ENCODE measurements at places on chromosomes 2 and 18.

- DNase-seq = no peak
These were observed 7.6 kb upstream of the DSG2 start for GRCh38 chr18:31490387-31490786.

DNA sequence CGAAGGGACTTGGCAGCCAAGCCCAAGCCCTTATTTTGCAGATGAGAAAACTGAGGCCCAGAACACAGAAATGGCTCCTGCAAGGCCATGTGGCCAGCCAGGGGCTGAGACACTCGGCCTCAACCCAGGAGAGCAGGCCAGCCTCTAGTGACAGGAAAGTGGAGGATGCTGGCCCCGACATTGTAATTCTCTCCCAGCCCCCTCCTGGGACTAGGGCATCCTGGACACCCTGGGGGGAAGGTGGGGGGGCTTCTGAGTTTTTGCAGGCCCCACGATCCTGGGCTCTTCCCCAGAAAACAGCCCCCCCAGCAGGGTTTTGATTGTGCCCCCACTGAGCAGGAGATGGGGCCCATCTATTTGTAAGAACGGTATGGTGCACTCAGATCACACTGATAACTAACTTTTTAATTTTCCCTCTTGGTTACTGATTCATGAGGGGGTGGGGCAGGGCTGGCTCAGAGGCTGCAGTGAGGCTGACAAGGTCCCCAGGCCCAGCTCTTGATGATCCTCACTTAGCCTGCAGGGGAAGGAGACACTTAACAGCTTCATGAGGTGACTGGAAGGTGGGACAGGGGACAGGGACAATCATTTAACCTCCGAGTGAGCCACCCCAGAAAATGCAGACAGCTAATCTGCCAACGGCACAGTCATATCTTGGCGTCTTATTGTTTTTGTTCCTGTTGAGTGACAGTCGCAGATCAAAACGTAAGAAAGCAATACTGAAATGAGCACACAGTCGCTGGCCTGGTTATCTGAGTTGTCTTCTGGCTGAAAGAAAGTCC is 18.9 kb downstream of the SMAD7 start:
- DNase-seq = no peak

DNA sequence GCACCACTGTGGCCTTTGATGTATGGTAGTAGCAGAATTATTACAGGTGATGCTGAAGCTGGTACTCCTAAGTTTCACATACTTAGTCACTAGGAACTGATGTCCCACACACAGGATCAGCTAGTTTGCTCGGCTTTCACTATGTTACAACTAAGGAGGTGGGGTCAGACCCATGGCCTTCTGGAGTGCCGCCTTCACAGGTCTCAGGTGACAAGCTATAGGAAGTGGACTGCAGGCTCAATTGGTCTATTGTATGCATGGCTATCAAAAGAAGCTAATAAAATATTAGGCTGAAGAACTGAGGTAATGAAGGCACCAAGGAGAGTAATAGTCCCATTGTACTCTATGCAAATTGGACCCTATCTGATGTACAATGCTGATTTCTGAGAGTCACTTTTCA is 170.6 kb downstream of the DLGAP1 start:
- no peak for DNase-seq

DNA sequence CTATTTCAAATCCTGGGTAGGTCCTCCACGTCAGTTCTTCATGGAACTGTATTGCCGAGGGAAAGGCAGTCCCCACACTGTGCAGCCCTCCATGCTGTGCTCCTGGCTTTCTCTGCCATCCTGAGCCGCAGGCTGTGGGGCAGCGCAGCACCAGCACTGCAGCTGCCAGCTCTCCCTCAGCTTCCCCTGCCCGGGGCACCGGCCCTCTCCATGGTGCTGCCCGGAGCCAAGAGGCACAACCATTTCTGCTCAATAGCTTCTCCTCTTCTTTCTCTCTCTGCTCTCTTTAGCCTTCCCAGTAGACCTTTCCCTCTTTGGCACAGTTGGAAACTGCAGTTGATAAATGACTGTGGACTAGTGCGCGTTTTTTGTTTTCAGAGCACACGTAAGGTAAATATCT is 12.1 kb downstream of the ANKRD23 start:
- DNase-seq = no peak

DNA sequence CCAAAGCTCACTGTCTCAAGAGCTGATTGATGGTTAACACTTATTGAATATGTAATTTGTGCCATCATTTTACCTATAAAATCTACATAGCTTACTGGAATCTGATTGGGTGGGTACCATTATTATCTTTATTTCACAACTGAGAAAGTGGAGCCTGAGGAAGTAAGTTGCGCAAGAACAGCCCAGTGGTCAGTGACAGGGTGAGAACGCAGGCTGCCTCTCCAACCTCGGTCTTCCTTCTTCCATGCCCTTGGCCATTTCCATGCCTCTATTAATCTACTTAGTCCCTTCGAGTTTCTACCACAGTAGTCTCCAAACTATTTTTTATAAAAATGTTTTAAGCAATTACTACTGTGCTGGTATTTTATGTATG is 390.9 kb upstream of the VWC2L start:
- DNase-seq = no peak

DNA sequence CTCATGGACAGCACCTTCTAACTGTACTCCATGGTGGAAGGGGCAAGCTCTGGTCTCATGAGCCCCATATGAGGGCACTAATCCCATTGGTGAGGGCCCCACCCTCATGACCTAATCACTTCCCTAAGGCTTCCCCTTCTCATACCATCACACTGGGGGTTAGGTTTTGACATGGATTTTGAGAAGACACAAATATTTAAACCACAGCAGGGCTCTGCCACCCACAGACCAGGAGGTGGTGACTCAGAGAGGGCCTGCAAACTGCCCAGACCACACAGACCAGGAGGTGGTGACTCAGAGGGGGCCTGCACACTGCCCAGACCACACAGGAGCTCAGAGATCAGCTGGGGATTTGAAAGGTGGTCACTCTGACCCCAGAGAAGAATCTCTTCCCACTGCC is 222.0 kb downstream of the KLHL29 start:
- DNase-seq = no peak

GRCh38 chr2:144546933-144547332 is 27.0 kb upstream of the ZEB2 start:
- DNase-seq = no peak

DNA sequence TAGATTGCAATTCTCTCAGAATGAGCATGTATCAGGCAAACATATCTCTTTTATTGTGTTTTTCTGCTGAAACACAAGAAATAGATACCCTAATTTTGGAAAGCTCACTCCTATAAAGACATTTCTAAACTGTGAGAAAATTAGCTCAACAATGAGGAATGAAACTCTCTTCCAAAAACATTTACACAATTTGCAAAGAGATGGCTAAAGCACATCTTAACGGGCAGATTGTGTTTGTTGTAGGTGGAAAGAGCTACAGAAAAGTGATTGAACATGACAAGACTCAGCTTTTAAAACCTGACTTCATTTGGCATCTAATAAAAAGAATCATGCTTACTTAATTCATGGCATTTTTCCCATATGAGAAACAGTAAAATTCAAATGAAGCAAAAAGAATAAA is 175.0 kb upstream of the SLC39A10 start:
- DNase-seq = no peak

DNA sequence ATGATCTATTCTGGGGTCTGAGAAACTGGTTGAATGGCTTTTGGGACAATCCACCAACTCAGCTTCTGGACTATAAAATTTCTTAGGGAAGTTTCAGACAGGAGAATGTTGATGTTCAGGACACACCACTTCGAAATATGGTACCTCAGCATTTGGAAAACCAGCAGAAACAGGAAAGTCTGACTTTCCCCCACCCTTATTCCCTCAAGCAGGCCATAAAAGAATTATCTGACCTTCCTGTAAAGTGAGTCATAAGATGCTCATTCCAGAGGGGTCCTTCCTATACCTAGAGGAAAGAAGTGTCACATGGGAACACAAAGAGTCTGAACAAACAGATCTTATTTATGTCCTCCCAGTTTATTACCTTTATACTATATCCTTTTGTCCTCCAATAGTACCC is 415.0 kb downstream of the CPS1 start:
- no peak for DNase-seq

DNA sequence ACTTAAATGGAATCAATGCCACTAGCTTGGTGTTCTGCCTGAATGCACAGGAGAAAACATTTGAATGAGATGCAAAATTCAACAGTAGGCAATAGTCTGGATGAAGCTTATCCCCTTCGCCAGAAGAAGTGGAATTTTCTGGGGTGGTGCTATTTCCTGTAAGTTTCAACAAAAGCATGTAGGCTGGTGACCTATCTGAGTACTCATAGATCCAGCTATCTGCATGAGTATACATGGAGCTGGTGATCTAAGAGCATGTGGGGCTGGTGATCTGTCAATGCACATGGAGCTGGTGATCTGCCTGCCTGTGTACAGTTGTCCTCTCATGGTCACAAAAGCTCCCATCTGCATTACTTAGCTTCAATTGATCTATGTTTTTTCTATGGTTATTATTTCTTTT is 71.2 kb downstream of the SLC9A4 start:
- DNase-seq = no peak

DNA sequence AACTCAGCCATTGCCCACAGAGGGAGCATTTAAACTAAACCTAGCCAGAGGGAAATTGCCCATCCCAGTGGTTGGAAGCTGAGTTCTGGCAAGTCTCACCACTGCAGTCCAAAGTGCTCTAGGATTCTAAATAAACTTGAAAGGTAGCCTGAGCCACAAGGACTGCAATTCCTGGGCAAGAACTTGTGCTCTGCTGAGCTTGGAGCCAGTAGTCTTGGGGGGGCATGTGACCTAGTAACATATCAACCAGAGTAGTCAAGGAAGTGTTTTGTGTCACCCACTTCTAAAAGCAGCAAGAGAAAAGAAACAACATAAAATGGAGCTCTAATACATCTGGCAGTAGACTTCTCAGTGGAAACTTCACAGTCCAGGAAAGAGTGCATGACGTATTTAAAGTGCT is 167.0 kb downstream of the PTH2R start:
- no peak for DNase-seq

GRCh38 chr2:189557373-189557772 is 23.2 kb downstream of the SLC40A1 start:
- DNase-seq = no peak

- DNase-seq = no peak
These were observed 339.2 kb upstream of the EPHA4 start for GRCh38 chr2:221911321-221911720.

DNA sequence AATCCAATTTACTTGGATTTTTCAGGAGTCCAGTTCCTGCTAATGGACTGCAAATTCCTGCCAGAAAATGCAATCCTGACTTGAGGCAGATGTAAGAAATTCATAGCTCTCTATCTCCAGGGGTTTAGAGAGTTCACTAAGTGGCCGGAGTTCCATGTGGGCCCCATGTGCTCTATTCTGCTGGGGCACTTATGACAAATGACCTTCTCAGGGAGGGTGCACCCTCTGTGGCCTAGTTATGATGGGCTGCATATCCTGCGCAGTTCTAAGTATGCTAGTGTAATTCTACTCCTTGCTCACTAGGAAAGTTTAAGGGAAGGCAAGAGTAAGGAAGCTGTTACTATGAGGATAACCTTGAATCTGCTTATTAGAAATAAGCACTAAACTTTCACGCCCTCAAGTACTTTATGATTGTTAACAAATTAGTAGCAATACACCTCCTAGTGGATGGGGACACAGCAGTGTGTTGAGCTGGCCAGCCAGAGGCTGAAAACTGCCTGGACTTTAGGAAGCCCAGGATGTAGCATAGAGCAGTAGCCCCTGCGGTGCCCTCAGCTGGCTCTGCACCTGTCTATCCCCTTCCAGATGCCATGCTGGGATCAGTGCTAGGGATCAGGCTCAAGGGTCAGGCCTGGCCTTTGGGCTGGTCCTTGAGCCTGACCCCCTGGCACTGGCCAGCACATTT is 14.4 kb downstream of the SMYD1 start:
- DNase-seq = no peak

GRCh38 chr2:230669386-230669950 is 43.2 kb upstream of the CAB39 start:
- no peak for DNase-seq

DNA sequence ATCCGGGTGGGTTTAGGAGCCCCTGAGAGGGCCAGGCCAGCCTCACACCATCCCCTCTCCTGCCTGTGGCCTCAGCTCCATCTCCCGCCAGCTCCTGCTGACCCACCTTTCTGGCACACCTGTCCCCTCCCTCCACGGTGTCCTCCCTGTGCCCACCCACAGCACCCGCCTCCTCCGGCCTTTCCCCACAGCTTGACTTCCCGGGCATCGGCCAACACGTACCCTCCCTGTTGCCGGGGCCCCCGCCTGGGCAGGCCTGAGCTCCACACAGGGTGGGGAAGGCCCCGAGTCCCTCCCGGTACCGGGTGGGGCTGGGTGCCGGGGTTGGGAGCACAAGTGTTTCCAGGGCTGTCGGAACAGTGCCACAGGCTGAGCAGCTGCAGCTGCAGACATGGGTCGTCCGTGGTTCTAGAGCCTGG is 6.5 kb downstream of the GPC1 start:
- no peak for DNase-seq

GRCh38 chr18:77380695-77381094 is 131.0 kb downstream of the GALR1 start:
- no peak for DNase-seq

DNA sequence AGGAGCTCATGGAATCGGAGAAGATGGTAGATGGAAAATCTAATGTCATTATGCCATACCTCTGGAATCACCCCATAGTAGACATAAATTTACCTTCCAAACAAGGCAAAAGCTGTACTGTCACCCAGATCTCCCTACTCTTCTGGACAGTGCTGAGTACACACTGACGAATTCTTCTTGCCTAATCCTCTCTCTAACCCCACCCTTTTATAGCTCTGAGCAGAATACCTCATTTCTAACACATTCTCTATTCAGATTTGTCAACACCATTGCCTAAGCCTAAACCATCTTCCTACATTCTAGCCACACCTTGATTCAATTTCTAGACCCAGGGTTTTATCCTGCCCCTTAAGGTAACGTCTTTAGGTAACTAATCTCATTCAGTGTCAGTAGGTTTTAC is 321.0 kb upstream of the NRP2 start:
- no peak for DNase-seq

- DNase-seq = no peak
These were observed 11.0 kb downstream of the RTP5 start for GRCh38 chr2:241880311-241881073.

GRCh38 chr2:203175371-203175770 is 63.4 kb upstream of the CYP20A1 start:
- DNase-seq = no peak
